Hematopoietic multipotent progenitor cell treated with erythropoietin and hydrocortisone succinate and interleukin-3 and kit ligand, for 6 days (in vitro differentiated cells): ENCODE measurements at places on chromosomes 1 and 21.
A peak's percentile ranks its signal among the peaks of the same experiment; 100 is the strongest.

DNA sequence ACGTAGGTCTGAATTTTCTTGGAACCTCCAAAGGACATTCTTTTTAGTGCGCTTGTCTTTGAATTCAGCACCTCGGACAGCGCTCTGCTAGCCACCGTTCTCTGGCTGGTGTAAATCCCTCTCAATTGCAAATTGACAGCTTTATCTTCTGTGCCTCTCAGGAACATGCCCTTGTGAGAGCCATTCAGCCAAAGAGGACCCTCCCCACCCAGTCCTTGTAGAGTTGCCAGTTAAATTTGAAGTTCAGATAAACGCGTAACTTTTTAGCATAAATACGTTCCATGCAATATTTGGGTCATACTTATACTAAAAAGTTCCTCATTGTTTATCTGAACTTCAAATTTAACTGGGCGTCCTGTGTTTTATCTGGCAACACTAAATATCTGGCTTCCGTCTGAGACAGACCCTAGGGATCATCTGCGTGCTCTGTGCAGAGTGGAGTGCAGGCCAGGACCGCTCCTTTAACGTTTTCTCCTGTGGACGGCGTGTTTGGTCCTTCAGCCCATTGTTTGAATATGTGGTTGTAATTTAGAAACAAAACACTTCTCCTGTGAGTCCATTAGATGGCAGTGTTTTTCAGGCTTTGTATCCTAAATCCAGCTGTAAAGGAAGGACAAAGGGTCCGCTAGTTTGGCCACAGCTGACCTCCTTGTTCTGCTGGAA lies 7.0 kb downstream of the KCNAB2 start:
- peak; percentile 83 for DNase-seq

GRCh38 chr1:228307218-228308023 lies 99.2 kb downstream of the TRIM11 start:
- DNase-seq: no peak

- peak; percentile 63 for DNase-seq
Observed at GRCh38 chr1:101107496-101108110, 82.0 kb upstream of the DPH5 start.

DNA sequence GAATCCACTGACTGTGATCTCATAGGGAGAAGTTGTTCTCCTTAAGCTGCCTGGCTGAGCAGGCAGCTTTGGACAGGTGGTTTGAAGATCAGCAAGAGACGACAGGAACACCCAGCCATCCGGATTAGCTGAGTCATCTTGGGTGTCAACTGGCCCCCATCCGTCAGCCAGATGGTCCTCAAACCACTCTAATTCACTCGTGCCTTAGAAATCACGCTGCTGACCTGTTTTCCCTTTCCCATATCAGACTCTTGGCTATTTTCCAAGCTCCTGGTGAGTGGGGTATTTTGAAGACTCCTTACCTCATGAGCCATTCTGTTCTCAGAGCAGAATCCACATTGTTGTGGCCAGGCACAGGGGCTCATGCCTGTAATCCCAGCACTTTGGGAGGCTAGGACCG lies 149.1 kb upstream of the L1TD1 start:
- peak; percentile 10 for DNase-seq

- no peak for DNase-seq
Observed at GRCh38 chr1:51941528-51941927, 49.0 kb downstream of the RAB3B start.

GRCh38 chr1:225863167-225863566 lies 19.0 kb downstream of the TMEM63A start:
- no peak for DNase-seq

GRCh38 chr1:2327841-2328240 lies 63.5 kb downstream of the MORN1 start:
- no peak for DNase-seq

DNA sequence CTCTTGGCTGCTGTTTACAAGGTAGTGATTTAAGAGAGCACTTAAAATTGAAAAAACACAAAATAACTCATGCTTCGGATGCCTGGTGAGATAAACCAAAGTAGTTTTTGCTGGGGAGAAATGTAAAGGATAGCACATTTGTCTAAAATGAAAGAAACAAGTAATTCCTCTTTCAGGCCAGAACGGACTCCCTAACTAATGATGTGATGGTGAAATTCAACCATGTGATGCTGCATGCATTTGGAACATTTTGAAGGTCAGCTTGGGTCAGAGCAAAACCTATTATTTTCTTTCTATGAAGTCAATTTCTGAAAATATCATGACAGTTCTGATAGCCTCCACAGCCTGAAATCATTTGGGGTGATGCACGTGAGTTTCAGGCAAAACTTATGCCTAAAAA lies 27.6 kb downstream of the NMNAT2 start:
- DNase-seq: no peak

DNA sequence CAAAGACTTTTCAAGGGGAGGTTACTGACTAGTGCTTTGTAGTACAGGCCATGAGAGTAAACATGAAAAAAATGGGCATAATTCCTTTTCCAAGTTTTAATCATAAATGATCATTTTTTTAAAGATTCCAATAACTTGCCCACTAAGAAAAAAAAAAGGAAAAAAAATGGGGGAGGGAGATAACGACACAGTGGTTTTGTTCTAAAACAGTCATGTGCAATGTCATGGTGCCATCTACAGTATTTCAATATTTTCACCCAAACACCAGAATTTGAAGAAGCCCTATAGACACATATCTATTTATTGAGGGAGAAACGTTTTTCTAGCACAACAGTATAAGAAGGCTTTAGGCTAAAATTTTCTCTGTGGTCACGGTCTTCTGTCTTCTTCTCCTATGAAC lies 250.2 kb downstream of the LTN1 start:
- peak; percentile 58 for DNase-seq

GRCh38 chr1:2558861-2559260 lies 2.7 kb downstream of the TNFRSF14 start:
- no peak for DNase-seq

- DNase-seq: peak; percentile 2
Observed at GRCh38 chr1:194024659-194025058, 838.2 kb upstream of the B3GALT2 start.

- DNase-seq: no peak
Observed at GRCh38 chr21:37837381-37837780, 78.9 kb downstream of the KCNJ6 start.

DNA sequence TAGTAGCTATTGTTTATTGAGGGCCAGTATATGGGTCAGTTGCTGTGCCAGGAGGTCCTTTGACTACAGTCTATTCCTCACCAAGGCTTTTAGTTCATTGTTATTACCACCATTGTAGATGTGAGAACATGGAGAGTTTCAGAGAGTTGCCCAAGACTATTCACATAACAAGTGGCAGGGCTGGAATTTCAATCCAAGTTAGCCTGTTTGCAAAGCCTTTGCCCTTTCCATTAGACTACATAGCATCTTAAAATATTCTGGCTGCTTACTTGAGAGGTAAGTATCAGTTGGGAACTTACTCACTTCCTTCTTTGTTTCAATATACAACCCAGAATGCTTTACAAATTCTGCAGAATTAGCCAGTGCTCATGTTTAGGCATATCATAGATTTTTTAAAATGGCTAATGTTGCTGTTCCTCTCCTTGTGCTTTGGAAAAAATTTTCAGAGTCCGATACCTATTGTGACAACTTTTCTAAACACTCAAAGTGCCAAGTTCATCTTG lies 141.2 kb downstream of the FGGY start:
- no peak for DNase-seq

- no peak for DNase-seq
Observed at GRCh38 chr1:68431076-68431475, 18.7 kb downstream of the RPE65 start.

GRCh38 chr1:44305962-44306422 lies 49.1 kb downstream of the ERI3 start:
- no peak for DNase-seq

DNA sequence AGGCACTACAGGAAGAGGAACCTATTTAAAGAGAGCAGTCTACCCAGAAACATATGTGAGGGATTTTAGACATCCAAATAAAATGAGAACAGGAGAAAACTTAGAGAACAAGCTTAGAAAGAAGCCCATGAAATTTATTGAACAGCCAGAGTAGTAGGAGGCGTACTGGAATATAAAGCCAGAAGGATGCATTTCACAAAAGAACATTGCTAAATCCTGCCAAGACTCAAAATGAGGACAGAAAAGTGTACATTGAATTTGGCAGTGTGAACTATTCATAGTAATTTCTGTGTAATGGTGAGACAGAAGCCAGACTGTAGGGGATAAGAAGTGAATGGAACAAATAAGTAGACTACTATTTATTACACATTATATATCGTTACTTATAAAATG lies 22.5 kb downstream of the CEPT1 start:
- no peak for DNase-seq

DNA sequence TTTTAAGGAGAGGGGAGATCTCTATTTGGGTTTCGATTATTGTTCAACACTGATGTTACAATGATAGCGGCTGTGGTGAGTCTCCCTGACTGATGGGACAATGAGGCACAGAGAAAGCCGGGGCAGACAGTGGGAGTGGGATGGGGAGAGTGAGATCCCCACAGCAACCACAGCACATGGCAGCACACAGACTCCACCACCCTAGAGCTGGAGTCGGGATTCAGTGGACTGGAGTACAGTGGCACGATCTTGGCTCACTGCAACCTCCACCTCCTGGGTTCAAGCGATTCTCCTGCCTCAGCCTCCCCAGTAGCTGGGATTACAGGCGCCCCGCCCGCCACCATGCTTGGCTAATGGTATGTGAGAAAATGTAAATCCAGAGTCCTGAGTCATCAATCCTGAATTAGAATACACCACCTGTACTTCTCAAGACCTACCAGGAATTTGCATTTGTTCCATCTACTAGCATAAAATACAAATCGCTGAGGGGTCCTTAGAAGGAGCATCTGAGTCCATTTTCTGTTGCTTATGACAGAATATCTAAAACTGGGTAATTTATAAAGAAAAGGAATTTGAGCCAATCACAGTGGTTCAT lies 125.8 kb downstream of the TOMM20 start:
- no peak for DNase-seq

- DNase-seq: no peak
Observed at GRCh38 chr1:58064166-58064565, 482.4 kb downstream of the OMA1 start.

DNA sequence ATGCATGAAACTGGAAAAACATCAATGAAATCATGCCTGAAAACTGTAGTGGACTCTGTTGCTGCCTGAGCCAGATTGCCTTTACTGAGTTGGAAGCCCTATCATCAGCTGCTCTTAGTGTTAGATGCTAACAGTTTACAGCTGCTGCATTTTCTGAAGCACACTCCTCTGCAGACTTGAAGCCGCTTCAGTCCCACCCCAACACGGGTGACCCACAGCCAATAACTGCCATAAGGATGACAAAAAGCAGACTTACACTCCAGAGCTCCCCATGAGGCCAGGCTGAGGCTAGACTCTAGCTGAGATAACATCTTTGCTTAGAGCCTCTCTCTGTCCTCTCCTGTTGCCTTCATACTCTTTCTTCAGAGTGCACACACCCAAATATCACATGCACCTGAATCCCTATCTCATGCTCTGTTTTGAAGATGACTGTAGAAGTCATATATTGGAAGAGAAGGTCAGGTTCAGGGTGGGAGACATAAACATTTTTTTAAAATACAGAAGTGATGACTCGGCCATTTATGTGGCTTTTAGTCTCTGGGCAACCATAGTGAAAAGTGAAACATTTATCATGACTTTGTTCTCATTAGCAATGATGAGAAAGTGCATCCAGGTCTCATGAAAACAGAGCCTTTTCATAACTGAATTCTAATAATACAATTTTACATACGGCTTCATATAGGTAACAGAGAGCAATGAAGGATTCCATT lies 161.0 kb downstream of the KCNK2 start:
- no peak for DNase-seq

DNA sequence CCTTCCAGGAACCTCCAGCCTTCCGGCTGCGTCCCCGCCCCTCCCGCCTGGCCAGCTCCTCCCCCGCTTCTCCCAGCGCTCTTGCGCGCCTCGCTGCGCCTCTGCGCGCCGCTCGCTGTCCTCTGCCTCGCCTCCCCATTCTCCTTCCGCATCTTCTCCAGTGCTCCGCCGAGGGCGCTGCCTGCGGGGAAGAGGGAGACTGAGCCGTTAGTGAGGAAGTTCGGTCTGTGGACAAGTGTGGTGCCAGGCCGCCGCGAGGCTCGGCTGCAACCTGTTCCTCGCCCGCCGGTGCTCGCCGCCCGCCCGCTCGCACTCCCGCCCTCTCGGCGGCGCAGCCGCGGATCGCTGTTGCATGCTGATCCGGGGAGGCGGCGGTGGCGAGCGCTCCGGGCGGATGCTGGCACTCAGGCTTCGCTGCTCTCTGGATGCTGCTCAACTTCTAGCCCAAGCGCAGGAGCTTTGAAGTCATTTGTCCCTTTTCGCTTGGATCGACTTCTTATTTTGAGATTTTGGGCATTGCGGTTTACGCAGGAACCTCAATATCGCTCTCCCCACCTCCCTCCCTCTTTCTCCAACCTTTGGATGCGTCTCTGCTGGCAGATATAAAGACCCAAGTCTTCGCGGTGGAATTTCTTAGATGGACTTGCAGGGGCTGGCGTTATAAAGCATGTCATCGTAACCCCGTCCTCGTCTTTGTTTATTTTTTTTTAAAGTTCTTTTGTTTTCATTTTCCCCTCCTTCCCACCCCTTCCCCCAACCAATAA lies 614 bp upstream of the CACNA1E start:
- no peak for DNase-seq

DNA sequence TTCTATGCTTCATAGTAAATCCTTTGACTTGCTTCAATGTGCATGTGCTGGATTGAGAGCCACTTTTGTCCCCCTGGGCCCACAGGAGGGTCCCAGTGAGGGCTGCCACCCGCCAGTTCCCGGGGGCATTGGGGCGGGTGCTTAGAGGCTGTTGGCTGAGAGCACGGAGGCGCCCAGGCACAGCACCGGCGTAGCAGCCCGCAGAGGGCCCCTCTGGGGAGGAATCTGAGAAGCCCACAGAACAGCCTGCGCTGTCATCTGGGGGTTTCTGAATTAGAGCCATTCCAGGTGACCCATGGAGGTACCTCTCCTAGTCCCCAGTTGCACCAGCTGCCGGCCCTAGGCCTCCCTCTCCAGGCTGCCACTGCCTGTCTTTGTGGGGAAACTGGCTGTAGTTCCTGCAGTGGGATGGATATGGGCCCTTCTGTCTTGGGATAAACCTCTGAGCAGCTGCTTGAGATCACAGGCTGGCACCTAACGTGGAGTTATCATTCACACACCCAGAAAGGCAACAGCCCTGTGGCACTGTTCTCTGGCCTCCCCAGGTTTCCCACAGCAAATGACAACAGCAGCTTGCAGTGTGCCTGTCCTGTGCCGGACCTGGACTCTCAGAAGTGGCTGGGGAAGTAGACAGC lies 39.5 kb downstream of the TMEM51 start:
- DNase-seq: no peak

- no peak for DNase-seq
Observed at GRCh38 chr1:64995316-64995715, 29.0 kb upstream of the JAK1 start.
